K562 (cell line): ENCODE measurements at places on chromosomes 12 and 14. TPM values are rescaled to one million over a fixed set of nuclear protein-coding genes. Genes with fewer than 3 reads are reported as not detected.

The IL22 gene
- total RNA-seq = not detected in 2 replicates

GRCh38 chr14:103856607-103857006 is 9.2 kb upstream of the PPP1R13B start:
- no peak for DNase-seq

GRCh38 chr14:58918066-58918738 is 270.3 kb upstream of the DAAM1 start:
- DNase-seq = no peak

DNA sequence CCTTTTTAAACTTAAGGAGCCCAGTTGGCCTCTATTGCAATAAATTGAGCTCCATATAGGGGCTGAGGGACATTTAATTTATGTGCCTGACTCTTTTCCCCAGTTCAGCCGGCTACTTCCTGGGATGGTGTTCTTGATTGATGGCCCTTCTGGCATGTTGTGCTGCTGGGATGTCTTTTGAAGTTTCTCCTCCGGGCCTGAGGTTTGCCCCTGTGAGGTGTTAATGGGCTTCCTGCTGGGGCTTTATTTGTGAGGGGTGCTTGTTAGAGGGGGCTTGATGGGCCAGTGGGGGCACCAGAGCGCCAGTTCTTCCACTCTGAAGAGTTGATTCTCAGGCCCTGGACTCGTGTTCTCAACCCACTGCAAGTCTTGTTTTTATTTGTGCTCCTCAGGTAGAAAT is 69.6 kb downstream of the CHST11 start:
- no peak for DNase-seq

GRCh38 chr12:123344086-123344485 is 20.6 kb downstream of the SBNO1 start:
- no peak for DNase-seq

DNA sequence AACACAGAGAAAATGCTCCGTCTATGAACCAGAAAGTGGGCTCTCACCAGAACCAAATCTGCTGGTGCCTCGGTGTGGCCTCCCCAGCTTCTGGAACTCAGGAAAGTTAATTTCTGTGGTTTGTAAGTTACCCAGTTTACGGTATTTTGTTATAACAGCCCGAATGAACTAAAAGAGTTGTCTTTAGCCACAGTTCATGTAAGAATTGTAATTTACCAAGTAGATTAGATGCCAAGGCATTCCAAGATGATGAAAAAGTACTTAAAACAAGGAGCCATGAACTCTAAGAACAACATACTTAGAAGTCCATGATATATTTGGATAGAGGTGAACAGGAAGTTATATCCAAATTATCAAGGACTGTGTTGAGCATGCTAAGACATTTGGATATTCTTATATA is 259.9 kb upstream of the GARIN6 start:
- no peak for DNase-seq
